ENCODE measurements at places on chromosomes 4 and X. TPM values are rescaled to one million over a fixed set of nuclear protein-coding genes. Genes with fewer than 3 reads are reported as not detected.

The RIBC1 gene
- 0.64 TPM for total RNA-seq

DNA sequence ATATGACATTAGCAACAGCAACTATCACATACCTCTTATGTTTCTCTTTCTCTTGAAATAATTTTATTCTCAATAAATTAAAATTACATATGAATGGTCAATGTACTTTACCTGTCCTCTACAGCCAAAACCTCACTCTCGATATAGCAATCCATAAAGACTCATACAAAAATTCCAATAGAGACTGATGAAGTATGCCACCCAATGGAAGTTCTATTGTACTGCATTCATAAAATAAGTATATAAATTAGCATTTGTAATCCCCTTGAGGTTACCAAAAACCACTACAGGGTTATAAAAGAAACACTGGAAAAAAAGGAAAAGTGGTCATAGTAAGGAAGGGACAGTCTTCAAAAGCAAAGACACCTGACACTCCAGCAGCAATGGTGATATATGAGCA is 32.8 kb downstream of the CLDN2 start:
- no peak for DNase-seq
- H3K4me1 ChIP-seq, result no peaks in the 10 kb centered on the region
- no peak overlapping the region for H3K4me3 ChIP-seq
- H3K36me3 ChIP-seq, result peaks cover 5% of the 10 kb centered on the region
- no peak overlapping the region for H3K27ac ChIP-seq

- no peaks in the 10 kb centered on the region for H3K4me1 ChIP-seq
- H3K4me3 ChIP-seq, result no peak overlapping the region
- no peak overlapping the region for H3K27ac ChIP-seq
Observed at GRCh38 chrX:152601848-152602616, 35.7 kb upstream of the GABRQ start.

DNA sequence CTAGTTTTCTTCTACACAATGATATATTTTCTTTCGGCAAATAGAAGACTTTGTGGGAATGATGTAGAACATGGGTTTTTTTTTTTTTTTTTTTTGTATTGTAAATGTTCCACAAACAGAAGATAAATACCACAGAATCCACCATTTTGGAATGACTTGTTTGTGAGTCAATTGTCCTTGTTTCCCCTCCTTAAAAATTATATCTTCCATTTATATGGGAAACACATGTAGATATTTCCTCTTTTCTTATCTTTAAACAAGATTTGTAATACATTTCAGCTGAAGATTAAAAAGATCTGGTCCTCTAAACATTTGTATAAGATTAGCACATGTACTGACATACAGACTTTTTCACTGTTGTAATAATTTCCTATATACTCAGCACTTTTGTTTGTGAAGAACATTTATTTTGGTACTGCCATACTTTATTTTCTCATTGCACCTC is 304.6 kb downstream of the SPRY1 start:
- no peaks in the 10 kb centered on the region for H3K27me3 ChIP-seq
- no peaks in the 10 kb centered on the region for H3K36me3 ChIP-seq
- no peak for DNase-seq
- H3K4me1 ChIP-seq, result no peaks in the 10 kb centered on the region
- H3K27ac ChIP-seq, result no peak overlapping the region
- H3K4me3 ChIP-seq, result no peak overlapping the region

DNA sequence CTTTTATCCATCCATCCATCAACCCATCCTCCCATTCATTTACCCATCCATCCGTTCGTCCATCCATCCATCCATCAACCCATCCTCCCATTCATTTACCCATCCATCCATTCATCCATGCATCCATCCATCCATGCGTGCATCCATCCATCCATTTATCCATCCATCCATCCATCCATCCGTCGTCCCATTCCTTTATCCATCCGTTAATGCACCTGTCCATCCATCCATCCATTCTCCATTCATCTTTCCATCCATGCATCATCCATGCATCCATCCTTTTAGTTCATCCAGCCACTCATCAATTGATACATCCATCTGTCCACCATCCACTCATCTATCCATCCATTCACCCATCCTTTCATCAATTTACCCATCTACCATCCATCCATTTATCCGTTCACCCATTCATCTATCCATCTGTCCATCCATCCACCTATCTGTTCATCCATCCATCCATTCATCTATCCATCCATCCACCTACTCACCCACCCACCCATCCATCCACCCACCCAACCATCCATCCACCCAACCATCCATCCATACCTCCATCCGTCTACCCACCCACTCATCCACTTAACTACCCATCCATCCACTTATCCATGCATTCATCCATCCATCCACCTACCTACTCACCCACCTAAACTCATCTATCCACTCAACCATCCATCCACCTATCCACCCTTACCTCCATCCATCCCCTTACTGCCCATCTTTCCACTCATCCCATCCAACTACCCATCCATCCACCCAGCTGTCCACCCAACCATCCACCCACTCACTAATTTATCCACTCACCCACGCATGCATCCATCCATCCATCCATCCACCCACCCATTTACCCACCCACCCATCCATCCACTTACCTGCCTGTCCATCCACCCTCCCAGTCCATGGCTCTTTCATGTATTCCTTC is 9.6 kb downstream of the CD99 start:
- H3K27ac ChIP-seq, result no peak overlapping the region
- H3K4me3 ChIP-seq, result no peak overlapping the region
- H3K4me1 ChIP-seq, result peaks cover 66% of the 10 kb centered on the region
- DNase-seq, result no peak
- H3K36me3 ChIP-seq, result no peaks in the 10 kb centered on the region
- H3K27me3 ChIP-seq, result no peaks in the 10 kb centered on the region

DNA sequence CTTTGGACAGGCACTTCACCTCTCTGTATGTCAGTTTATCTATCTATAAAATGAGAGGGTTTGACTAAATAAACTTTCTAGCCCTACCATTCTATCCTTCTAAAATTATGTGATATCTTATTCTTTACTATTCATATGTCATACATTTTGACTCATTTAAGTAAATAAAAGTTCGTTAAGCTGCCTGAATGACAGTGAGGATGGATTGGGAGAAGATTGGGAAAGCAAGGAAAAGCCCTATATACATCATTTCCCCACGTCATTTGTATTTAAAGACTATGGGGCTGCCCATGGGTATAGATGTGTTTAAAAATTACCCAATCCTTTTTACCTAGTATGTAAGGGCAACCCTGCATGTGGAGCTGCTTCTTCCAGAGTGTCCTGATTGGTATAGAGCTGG is 5.3 kb downstream of the SLC16A2 start:
- H3K27me3 ChIP-seq, result no peaks in the 10 kb centered on the region
- H3K4me3 ChIP-seq, result no peak overlapping the region
- no peaks in the 10 kb centered on the region for H3K36me3 ChIP-seq
- no peak overlapping the region for H3K27ac ChIP-seq
